Left lung (tissue), 14 donors: ENCODE measurements at places on chromosomes 7 and 10. TPM values are rescaled to one million over a fixed set of nuclear protein-coding genes. Genes with fewer than 3 reads are reported as not detected.

Gene TMEM106B
- 43.3 TPM for total RNA-seq

Gene ASB4
- total RNA-seq = 0.29 TPM

Gene SLC13A4
- not detected for total RNA-seq

Gene SPDYE6
- total RNA-seq = not detected

Gene DYNC1I1
- 1.9 TPM for total RNA-seq

Gene HDAC9
- 13.2 TPM for total RNA-seq

Gene EBLN1
- total RNA-seq = not detected

Gene HTR7
- 0.12 TPM for total RNA-seq

Gene HOXA13
- not detected for total RNA-seq

Gene MUC3A
- 2.9 TPM for total RNA-seq

Gene C10orf105
- total RNA-seq = 0.17 TPM

Gene BNIP3
- total RNA-seq = 25.7 TPM

Gene CPA2
- not detected for total RNA-seq

Gene AGAP5
- total RNA-seq = 8.4 TPM

Gene SMNDC1
- 26.2 TPM for total RNA-seq

Gene TAS2R3
- 0.82 TPM for total RNA-seq

Gene LIPJ
- not detected for total RNA-seq

Gene RADIL
- 6.2 TPM for total RNA-seq

Gene MRC1
- 215 TPM for total RNA-seq

Gene AKR1C4
- not detected for total RNA-seq

Gene NEBL
- 58.8 TPM for total RNA-seq

Gene DNAJC1
- 40.9 TPM for total RNA-seq

Gene CTTNBP2
- 3.0 TPM for total RNA-seq

Gene GTF2I
- total RNA-seq = 244 TPM

Gene IFIT1
- 30.7 TPM for total RNA-seq

Gene CUZD1
- total RNA-seq = 0.76 TPM

Gene SYPL1
- 93.1 TPM for total RNA-seq

Gene ABCC2
- total RNA-seq = 1.8 TPM

Gene LIPN
- not detected for total RNA-seq

Gene ACSM6
- not detected for total RNA-seq

Gene RNF133
- total RNA-seq = 1.6 TPM

Gene NPTX2
- 1.3 TPM for total RNA-seq

Gene TEX47
- total RNA-seq = not detected

Gene DPYSL4
- total RNA-seq = 1.3 TPM

Gene TMEM236
- 2.8 TPM for total RNA-seq

Gene HECW1
- 0.29 TPM for total RNA-seq

Gene TWIST1
- total RNA-seq = not detected

Gene ADARB2
- 0.76 TPM for total RNA-seq

Gene RBM48
- 10.6 TPM for total RNA-seq

Gene ANKRD22
- total RNA-seq = 8.9 TPM

Gene NEUROD6
- total RNA-seq = not detected

Gene HNRNPF
- total RNA-seq = 230 TPM

Gene TSPAN13
- total RNA-seq = 121 TPM

Gene BEND7
- 12.8 TPM for total RNA-seq

Gene DNAJC12
- 2.4 TPM for total RNA-seq

Gene CRYGN
- not detected for total RNA-seq

Gene TFEC
- 42.9 TPM for total RNA-seq

Gene MYH16
- total RNA-seq = not detected
